ENCODE measurements at places on chromosomes 2 and 18.

DNA sequence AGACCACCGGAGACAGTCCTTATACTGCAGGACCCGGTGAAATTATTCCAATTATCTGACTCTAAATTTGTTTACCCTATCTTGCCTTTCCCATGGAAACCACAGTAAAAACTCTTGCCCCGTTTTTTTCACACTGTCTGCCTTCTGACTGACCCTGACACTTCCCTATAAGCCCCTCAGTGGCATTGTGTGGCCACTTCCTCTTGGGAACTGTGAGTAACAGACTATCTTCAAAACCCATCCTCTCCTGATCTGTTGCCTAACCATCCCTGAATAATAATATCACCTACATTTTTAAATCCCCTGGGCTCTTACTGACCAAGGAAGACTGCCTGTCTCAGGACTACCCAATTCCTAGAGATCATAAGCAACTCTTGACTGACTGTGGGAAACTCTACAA is 42.6 kb upstream of the RNF152 start:
- no peak for DNase-seq

- DNase-seq, result no peak
Observed at GRCh38 chr18:43952398-43952797, 675.1 kb upstream of the SYT4 start.

- no peak for DNase-seq
Observed at GRCh38 chr2:195586062-195586714, 70.8 kb upstream of the SLC39A10 start.

DNA sequence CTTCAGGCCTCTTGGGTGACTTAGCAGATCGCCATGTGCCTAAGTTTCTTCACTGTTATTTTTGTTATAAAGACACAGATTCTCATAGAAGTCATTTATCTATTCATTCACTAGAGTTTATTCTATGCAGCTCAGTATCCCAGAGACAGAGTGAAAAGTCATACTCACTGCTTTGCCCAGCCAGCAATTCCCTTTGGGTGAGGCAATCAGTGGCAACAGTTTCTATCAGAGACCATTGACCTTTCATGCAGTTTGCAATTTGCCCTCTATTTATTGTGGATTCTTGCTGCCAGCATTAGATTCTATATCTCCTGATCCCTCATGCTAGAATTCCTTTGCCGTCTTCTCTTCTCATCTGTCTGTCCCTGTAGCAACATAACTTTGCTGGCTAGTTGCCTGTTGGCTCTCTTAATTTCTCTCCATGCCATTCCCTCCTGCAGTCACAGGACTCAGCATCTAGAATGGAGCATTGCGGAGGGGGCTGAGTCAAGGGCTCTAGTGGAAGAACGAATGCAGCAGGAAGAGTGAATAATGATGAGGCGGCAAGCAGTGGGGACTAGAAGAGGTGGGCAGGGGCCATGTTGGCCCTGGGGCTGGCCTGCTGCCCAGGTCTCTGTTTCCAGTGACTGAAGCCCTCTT is 12.2 kb downstream of the SLC9A4 start:
- DNase-seq, result no peak

DNA sequence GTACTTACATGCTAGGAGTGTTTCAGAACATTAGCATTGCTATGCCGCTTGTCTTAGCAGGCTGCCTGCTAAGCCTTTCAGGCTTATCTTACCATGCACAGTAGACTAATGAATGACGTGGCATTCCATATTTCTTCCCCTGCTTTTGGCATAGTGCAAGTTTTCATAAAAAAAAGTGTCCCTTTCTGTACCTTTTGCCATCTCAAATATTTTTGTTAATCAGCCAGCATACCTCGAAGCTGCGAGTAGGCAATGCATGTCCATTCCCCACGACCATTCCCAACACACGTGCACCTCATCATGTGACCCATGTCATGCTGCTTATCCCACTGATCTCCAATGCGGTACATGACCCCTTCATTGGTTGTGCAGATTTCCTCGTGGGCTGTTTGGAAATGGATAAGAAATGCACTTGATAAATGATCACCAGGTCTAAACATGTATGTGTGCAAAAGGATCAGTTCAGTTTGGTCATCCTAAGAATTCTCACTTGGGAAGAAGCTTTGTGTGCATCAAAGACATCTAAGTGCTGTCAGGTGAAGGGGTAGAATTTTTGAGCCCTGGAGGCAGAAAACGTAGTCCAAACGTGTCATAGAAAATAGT is 13.9 kb downstream of the FN1 start:
- DNase-seq, result no peak

Data from NCI-H2081 (cell line).